ENCODE measurements at places on chromosomes 5 and 9. TPM values are rescaled to one million over a fixed set of nuclear protein-coding genes. Genes with fewer than 3 reads are reported as not detected.

The PPP2R2B gene
- not detected for total RNA-seq

The SPATA31D4 gene
- not detected for total RNA-seq

The S100Z gene
- not detected for total RNA-seq

The EPB41L4B gene
- total RNA-seq = 0.22 TPM

The SLC34A3 gene
- not detected for total RNA-seq

The NPDC1 gene
- 8.2 TPM for total RNA-seq

The CFAP90 gene
- not detected for total RNA-seq

The IRX2 gene
- total RNA-seq = 0.98 TPM

The PCDHGB7 gene
- 10.9 TPM for total RNA-seq

The ALG2 gene
- total RNA-seq = 46.5 TPM

The NCBP1 gene
- 31.7 TPM for total RNA-seq

The DNM1 gene
- total RNA-seq = 0.43 TPM

The SLC6A18 gene
- total RNA-seq = not detected

The NME5 gene
- total RNA-seq = 2.3 TPM

The PCDHGA10 gene
- 5.2 TPM for total RNA-seq

The TXNDC8 gene
- total RNA-seq = not detected

The FBLL1 gene
- total RNA-seq = 0.98 TPM

All from dermis lymphatic vessel endothelial cell (primary cell).